Activated CD4-positive, alpha-beta T cell treated with anti-CD3 and anti-CD28 coated beads, Interleukin-2, amount 50 U/mL, for 1 hour (primary cell): ENCODE measurements at places on chromosomes 2 and 18.

GRCh38 chr2:45373534-45373933 is 237.5 kb downstream of the SRBD1 start:
- no peak for DNase-seq

- DNase-seq = no peak
These were observed 64.5 kb downstream of the ROCK1 start for GRCh38 chr18:21047126-21047525.

DNA sequence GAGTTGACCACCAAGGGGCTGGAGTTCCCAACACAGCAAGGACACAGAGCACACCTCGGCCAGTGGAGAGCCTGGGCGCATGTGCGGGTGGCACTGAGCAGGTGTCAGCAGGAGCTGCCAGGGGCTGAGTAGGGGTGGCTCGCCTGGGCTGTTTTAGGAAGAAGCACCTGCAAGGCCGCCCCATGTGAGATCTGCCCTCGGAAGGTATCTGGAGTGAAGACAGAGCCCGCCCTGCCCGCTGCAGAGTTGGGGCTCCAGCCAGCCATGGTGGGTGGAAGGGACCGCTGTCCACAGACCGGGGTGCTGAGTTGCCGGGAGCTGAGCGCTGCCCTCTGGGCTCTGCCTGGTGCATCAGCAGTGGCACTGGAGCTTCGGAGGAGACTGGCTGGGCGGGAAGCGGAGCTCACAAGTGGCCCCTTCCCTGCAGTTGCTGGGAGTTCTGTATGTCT is 35.2 kb downstream of the MTERF4 start:
- no peak for DNase-seq

DNA sequence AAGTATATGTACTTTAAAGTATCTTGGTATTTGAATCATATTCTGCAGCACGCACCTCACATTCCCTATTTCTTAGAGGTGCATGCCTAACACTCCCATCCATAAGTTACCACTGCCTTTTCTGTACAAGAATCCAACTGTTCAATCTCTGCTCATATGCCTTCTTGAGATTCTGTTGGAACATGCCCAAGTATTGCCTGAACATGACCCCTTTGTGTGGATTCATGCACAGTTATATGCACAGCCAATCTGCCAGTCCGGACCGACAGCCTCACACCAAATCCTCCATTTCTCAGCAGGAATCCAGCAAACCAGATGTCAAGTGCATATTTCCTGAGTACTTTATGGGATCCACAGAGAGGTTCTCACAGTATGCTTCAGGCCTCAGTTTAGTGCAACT is 222.0 kb downstream of the TMEM182 start:
- no peak for DNase-seq

DNA sequence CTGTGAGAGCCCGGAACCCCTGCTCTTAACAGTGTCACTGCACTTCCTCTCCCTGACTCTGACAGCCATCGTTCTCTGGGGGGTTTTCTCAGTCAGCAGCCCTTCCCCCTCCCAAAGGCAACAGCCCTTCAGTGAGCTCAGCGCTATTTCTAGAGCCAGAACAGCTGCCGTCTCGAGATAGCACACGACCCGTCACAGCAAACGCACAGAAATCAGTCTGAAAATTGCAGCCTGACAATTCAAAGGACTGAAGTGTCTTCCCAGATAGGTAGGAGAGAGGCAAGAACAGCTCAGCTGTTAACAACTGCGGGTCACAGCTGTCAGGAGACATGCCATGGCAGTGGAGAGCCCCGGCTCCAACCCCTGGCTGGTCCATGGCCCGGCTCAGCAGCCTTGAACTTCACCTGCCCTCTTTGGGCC is 45.4 kb downstream of the ST8SIA5 start:
- DNase-seq = no peak

DNA sequence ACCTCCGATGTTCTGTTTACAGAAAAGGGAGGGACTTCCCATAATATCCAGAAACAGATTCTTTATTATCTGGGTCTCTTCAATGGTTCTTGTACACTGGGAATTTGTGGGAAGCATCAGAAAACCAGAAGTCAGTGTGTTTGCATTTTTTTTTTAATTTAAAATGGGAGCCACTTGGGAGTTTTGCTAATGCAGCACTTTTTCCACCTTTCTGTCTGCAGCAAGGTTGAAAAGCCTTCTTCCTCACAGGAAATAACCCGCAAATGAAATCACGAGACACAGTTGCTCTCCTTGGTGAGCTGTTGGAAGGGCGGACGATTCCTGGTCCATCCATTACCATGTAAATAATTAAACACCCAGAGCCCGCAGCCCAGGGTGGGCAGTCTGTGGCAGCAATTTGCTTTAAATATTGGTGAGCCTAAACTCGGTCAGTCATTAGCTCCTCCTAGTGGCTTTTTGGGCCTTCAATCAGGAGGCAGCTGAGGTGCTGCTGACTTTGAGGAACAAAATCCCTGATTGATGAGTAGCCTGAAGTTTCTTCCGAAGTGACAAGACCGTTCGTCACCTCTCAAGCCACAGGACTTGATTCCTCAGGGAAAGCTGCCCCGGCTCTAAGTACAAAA is 471.5 kb downstream of the EPHA4 start:
- DNase-seq = no peak

DNA sequence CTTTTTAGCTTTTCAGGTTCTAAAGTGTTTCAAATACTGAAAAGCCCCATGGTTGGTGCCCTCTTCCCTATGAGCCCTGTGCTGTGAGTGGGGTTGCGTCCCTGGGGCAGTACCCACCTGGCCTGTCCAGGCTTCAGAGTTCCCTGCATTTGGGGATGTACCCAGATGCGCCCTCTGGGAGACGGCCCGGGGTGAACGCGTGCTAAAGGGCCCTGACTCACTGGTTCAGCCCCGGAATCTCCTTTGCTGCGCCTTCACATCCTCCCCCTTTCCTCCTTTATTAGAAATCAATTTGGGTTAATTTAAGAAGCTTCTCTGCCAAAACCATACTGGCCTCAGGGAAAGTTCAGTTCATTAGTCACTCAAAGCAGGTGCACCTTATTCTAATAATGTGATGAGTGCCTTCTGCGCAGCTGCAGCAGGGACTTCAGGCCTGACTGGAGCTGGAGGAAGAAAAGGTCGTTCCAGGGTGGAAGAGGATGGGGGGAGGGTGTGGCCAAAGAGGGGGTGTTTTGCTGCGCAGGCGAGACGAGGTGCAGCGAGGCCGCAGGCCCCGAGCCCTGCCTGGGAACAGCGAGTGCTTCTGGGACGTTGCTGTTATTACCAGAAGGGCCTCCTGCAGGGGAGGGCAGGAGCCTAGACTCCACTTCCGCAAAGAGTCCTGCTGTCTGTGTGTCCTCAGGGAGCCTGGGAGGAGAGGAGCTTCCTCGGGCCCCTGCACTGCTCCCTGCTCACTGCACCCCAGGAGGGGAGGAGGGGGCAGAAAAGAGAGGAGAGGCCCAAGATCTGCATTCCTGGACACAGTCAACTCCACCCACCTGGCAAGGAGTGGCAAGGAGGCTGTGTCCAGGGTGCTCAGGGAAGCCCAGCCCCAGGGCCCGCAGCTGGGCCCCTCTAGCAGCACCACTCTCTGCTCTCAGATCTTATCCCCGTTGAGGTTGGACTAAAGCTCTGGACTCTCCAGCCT is 223.2 kb upstream of the PXDN start:
- no peak for DNase-seq

DNA sequence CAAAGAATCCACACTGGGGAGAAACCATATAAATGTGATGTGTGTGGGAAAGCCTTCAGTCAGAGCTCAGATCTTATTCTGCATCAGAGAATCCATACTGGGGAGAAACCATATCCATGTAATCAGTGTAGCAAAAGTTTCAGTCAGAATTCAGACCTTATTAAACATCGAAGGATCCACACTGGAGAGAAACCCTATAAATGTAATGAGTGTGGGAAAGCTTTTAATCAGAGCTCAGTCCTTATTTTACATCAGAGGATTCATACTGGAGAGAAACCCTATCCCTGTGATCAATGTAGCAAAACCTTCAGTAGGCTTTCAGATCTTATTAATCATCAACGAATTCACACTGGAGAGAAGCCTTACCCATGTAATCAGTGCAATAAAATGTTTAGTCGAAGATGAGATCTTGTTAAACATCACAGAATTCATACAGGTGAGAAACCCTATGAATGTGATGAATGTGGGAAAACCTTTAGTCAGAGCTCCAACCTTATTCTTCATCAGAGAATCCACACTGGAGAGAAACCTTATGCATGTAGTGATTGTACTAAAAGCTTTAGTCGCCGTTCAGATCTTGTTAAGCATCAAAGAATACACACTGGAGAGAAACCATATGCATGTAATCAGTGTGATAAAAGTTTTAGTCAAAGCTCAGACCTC is 16.7 kb upstream of the ZSCAN30 start:
- DNase-seq = no peak

- DNase-seq = no peak
These were observed 114.7 kb downstream of the RTP5 start for GRCh38 chr2:241984271-241984655.

DNA sequence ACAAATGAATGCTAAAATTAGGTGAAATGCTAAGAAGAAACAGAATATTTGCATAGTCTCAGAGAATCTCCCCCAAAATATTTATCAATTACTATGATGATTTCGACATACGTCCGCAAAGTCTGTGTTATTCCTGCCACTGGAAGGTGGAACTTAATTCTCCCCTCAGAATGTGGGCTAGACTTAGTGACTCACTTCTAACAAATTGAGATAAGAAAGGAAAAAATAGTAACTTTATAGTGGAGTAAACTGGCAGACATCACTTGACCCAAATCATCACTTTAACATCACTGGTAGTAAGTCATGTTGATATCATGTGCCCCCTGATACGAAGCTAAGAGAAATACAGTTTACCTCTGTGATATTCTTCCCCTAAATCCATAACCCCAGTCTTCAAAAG is 23.5 kb downstream of the HADHB start:
- DNase-seq = no peak

- DNase-seq = peak; percentile 21
These were observed 2.8 kb upstream of the GAD1 start for GRCh38 chr2:170813611-170814532.

- no peak for DNase-seq
These were observed 31.8 kb downstream of the TDRD15 start for GRCh38 chr2:21155365-21156136.

- no peak for DNase-seq
These were observed 59.4 kb downstream of the NEDD4L start for GRCh38 chr18:58103339-58103985.

DNA sequence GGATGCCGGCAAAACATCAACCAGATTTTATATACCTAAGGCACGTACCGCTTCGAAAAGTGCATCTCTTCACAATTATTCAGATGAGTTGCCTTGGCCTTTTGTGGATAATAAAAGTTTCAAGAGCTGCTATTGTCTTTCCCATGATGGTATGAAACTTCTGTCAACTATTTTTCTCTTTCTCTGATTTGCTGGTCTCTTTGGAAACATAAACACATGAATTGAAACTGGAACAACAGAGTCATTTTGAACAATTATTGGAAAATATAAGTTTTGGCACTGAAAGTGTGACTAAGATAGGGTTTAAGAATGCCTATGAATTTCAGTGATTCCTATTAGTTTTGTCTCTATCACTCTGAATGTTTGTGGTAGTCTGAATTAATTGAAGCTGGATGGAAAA is 109.9 kb downstream of the DPP4 start:
- DNase-seq = no peak

DNA sequence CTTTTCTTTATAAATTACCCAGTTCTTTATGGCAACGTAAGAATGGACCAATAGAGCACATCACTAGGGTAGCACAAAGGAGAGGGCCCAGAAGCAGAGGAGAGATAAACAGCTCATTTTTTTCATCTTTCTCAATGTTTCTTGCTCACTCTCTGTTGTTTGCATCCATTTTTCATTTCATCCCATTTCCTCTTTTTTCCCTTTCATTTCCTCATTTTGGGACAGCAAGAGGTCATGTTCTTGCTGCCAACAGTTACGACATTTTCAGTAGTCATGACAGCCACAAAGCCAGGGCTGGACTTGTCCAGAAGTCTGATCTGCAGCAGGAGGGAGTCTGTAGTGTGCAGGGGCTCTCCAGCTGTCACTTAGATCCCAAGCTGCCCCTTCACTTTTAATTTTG is 52.7 kb upstream of the CYP1B1 start:
- DNase-seq = no peak

DNA sequence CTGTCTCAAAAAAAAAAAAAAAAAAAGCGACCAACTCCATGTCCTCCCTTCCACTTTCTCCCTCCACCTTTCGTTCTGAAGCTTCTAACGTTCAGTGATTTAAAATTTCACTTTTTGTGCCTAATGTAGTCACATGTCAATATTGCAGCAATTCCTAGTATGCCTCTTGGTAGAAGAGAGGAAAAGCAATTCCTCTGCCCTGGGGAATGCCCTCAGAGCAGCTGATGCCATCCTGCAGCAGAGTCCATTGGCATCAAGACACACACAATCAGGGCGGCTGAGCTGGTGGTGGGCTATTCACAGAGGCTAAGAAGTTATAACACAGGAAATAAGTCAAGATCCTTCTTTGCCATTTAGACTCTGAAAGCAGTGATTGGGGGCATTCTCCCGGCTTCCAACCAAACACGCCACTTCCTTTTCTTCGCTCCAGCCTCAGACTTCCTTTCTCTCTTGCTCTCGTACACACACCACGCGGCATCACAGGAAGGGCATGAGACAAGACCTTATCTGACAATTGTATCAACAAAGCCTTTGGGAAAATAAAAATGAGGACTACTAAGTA is 71.9 kb downstream of the MOGAT1 start:
- no peak for DNase-seq

GRCh38 chr18:11947214-11948191 is 33.8 kb upstream of the IMPA2 start:
- DNase-seq = peak; percentile 27

DNA sequence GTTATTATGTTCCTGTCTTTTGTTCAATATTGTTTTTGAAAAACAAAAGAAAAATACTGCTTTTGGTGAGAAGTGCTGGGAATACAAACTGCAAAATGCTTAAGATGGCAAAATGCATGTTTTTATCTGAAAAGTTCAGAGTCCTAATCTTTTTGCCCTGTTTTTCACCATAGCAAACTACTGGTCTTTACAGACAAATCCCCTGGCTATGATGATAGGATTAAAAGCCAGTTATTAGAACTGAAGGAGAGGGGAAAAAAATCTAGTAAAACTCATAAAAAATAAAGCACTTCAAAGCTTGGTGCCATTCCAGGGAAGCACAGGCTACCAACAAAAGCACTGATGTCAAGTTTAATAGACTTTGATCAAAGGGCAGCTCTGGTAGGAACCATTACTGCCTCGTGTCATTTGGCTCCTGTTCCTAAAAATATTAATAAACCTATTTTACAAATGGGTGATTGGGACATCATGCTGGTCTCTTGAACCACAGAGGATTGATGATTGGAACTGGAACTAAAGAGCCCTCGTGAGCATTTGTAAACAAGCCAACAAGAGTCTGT is 194.7 kb downstream of the RAB3GAP1 start:
- DNase-seq = no peak

GRCh38 chr2:229856413-229856812 is 65.4 kb downstream of the TRIP12 start:
- DNase-seq = no peak
